ENCODE measurements at places on chromosomes 4 and X. TPM values are rescaled to one million over a fixed set of nuclear protein-coding genes. Genes with fewer than 3 reads are reported as not detected.

The KLB gene
- total RNA-seq: not detected

The GC gene
- not detected for total RNA-seq

The PNMA6A gene
- not detected for total RNA-seq

The PABPC1L2B gene
- not detected for total RNA-seq
